ENCODE measurements at places on chromosomes 7 and 10.
A peak's percentile ranks its signal among the peaks of the same experiment; 100 is the strongest.

- no peak for DNase-seq
Measured at GRCh38 chr10:43595739-43596298, 10.4 kb upstream of the ZNF485 start.

GRCh38 chr10:110401401-110402076 lies 96.2 kb upstream of the DUSP5 start:
- no peak for DNase-seq

- DNase-seq = no peak
Measured at GRCh38 chr10:3036155-3037021, 31.0 kb upstream of the PFKP start.

GRCh38 chr10:33122014-33122809 lies 164.2 kb upstream of the ITGB1 start:
- peak; percentile 74 for DNase-seq

- peak; percentile 81 for DNase-seq
Measured at GRCh38 chr7:129489491-129489890, 12.8 kb upstream of the SMKR1 start.

All from AG20443 (cell line).